ENCODE measurements at places on chromosomes 12 and 14.

DNA sequence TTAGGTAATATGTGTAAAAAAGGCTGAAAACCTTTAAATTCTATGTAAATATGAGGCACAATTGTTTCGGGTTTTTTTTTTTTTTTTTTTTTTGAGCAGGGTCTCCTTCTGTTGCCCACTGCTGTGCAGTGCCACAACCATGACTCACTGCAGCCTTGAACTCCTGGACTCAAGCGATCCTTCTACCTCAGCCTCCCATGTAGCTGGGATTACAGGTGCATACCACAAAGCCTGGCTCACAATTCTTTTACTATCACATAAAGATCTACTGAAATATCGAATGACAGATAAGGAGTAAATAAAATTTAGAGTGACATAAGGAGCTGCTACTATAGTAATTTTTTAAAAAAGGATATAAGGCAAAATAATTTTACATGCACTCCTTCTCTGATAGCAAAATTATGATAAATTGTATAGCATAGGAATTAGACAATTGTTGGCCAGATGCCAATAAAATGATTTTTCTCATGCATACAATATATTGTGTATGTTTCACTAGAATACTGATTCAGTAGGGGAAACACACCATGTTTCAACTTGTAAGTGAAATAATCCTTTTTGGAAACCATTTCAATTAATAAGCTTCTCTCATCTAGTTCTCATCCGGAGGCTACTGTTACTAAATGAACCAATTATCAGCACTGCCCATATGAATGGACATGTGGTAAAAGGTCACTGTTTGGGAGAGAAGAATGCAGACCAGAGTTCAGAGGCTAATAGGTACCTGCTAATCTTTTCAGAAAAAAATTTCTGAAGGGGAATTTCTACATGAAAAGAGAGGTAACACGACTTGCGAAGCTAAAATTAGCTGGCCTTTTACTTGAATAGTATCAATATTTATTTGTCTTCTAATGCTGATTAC lies 108.4 kb downstream of the PPP1R12A start:
- DNase-seq = peak; percentile 19

DNA sequence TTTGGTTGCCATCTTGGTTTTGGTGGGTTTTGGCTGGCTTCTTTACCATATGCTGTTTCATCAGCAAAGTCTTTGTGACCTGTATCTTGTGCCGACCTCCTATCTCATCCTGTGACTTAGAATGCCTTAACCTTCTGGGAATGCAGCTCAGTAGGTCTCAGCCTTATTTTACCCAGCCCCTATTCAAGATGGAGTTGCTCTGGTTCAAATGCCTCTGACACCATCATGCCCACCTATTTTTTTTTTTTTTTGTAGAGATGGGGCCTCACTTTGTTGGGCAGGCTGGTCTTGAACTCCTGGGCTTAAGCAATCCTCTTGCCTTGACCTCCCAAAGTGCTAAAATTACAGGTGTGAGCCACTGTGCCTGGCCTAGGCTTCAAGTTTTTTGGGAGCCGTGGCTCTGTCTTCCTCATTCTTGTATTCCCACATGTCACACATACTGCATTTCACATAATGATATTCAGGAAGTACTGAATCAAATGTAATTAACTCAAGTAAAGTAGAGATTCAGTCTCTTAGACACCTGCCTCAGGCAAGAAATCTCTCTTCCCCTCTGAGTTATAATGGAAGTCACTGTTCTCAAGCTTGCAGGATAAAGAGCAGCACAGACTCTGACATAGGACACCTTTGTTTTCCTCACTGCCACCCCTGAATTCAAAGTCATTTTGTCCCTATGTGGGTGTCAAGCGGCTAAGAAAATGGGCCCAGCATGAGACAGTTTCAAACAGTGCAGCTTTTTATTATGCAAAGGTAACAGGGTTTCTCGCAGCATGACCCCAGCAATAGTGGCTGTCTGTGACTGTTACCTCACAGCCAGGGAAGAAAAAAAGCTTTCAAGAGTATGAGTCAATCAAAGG lies 159.0 kb downstream of the PTPN11 start:
- DNase-seq = peak; percentile 3

DNA sequence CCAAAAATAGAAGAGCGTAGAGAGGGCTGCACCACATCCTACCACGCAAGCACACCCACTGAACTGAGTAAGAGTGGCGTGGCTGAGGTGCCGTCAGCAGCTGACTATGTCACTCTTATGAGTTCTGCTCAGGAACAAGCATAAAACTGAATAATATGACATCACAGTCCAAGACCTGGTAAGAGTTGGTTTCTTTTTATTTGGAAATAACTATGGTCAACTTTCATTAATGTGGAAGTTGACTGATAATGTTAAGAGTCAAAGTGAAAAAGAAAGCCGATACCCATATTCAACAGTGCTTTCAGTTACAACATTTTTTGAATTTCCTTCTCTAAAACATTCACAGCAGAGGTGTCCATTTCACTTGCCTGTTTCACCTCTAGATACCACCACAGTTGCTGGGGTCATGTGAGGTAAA lies 44.6 kb downstream of the GNS start:
- DNase-seq = no peak

DNA sequence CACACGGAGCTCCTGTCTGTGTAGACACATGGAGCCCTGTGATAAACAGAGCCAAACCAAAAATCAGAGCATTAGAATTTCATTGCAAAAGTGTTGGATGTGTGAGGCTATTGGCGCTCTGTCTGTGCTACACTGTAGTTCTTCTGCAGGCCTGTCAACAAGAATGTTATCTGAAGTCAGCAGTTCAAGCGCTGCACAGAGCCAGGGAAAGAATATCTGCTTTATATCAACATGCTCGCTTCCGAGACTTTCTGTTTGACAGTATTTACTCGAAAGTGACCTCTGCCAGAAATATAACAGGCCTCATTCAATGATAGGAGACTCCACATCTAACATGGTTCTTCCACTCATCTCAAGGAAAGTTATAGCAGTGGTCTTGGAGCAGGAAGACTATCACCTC lies 118.3 kb downstream of the CCER1 start:
- DNase-seq = no peak
